ENCODE measurements at places on chromosomes 3 and 15.

DNA sequence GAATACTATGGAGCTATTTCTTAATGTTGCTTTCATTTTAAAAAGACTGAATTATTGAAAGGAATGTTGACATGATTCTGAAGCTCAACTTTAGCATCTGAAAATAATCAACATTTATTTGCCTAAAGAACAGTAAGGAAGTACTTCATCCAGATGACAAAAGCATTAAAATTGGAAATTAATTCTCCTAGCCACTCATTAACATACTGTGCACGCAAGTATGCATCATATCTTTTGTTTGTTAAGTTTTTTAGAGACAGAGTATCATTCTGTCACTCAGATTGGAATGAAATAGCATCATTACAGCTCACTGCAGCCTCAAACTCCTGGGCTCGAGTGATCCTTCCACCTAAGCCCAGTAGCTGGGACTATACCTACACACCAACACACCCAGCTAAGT lies 632.1 kb upstream of the ALCAM start:
- DNase-seq: no peak

DNA sequence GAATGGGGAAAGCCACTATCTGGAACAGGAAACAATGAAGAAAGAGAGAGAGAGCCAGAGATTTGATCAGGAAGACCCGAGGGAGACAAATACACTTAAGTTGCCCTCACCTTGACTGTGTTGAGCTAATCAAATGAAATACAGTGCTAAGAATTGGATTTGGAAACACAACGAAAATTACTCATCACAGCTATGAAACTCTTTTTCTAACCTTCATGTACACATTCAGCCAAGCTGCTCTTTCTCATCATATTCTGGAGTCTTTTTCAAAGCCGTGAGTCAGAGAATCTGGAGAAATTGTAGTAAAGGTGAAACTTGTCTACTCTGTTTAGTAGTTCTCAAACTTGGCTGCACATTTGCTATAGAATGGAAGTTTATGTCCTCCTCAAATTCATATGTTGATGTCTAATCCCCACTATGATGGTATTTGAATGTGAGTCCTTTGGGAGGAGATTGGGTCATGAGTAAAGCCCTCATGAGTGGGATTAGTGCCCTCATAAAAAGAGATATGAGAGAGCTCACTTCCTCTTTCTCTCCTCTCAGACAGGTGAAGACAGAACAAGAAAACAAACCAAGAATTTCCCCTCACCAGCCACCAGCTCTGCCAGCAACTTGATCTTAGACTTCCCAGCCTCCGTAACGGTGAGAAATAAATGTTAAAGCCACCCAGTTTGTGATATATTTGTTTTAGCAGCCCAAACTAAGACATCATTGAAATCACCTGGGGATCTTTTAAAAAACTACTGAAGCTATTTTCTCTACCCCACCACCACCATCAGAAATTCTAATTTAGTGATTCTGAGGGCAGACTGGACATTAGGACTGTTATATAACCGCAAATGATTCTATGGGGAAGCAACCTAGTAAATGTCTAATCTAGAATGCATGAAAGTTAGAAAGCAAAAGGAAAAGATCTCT lies 143.6 kb upstream of the GRM7 start:
- no peak for DNase-seq

DNA sequence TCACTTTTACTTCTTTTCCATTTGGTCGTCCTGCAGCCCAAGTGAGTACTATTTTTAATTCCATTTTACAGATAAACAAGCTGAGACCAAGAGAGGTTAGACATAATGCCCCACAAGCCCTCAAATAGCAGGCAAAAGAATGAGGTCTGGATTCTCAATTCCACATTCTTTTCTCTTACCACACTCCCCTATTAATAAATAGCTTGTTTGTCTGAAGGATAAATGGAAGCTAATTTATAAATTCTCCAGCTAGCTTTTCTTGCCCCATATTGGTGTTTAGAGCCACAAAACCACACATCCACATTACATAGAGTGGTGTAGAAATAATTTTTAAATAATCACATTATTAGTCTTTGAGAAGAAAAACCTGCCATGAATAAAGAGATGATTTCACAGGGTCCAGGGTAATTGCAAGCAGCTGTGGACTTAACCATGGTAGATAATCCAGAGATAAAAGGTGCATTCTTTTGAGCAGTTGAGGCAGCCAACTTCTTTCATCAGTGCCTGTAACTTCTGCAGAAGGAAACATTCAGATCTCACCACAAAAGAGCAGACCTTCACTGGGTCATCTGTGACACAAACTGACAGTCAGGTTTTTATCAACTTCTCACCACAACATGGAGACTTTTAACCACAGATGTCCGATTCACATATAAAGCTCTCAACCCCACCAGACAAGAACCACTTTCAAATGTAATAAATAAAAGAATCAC lies 313.4 kb upstream of the STT3B start:
- no peak for DNase-seq

DNA sequence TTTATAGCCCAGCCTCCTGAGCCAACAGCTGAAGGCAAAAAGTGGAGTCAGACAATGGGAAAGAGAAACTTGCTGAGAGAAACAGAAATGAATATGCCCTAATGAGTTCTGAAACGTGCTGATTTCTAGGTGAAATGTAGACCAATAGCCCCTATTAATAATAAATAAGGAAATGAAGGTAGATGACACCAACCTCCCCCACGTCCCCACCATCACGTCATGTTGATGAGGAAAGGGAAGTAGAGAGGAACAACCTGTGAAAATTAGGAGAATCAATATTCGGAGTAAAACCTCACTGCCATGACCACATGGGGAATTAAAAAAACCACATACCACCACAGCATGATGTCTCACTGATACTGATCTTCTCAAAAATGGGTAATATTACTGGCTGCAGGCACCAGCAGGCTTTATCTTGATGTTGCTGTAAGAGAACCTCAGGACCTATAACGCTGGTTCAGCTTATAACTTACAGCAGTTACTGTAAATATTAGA lies 64.0 kb downstream of the KAT2B start:
- no peak for DNase-seq

GRCh38 chr3:31106204-31106603 lies 211.7 kb upstream of the GADL1 start:
- DNase-seq: no peak

GRCh38 chr3:16239086-16239770 lies 25.5 kb downstream of the DPH3 start:
- DNase-seq: no peak

- DNase-seq: no peak
Observed at GRCh38 chr3:2082871-2083480, 15.7 kb upstream of the CNTN4 start.

GRCh38 chr3:195095035-195095703 lies 175.8 kb downstream of the XXYLT1 start:
- no peak for DNase-seq

DNA sequence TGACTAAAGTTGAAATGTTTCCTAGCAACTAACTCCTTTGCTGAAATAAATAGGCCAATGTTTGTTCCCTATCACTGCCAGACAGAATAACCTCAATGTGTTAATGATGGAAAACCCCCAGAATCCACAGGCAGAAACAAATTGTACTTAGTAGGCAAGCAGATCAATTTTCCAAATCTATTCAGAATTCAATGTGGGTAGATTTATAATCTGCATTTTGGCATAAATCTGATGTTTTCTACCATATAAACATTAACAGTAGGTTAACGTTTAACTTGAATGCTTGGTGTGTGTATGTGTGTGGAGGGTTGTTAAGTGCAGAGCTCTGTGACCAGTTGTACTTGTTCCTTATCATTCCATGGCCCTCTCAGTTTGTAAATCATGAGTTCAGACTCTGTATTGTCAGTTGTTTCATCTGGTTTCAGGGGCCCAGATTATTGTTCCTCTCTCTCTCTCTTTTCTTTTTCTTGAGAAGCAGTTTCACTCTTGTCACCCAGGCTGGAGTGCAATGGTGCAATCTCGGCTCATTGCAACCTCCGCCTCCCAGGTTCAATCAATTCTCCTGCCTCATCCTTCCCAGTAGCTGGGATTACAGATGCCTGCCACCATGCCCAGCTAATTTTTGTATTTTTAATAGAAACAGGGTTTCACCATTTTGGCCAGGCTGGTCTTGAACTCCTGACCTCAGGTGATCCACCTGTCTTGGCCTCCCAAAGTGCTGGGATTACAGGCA lies 32.8 kb downstream of the PLSCR1 start:
- no peak for DNase-seq

GRCh38 chr15:84755736-84756527 lies 7.5 kb downstream of the ZNF592 start:
- DNase-seq: no peak

DNA sequence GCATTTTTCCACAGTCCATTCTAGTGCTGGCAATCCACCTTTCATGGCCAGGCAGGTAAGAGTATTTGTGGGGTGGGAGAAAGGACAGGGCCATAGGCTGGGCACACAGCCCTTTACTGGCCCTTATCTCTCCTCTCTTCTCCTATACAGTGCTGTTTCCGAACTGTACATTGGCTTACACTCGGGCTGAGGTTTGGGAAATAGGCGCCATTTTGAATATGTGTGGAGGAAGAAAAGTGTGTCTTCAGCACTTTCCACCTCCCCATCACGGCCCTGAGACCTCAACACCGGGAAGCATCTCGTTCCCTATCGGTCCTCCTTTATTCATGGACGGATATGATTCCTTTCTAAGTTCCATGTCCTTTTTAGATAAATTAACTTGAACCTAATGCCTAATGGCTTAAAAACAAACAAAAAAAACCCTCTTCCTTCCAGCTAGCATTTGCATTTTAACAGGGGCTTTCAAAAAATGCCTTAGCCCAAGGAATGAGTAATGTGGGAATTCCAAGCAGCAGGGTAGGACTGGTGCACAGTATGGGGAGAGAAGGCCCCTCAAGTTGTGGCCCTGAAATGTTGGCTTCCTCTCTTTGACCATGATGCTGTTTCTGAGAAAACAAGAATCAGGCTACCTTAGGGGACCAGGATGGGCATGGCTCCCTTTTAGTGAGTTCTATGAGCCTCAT lies 24.5 kb downstream of the CD86 start:
- no peak for DNase-seq

- no peak for DNase-seq
Observed at GRCh38 chr3:115999613-116000012, 376.3 kb downstream of the GAP43 start.

DNA sequence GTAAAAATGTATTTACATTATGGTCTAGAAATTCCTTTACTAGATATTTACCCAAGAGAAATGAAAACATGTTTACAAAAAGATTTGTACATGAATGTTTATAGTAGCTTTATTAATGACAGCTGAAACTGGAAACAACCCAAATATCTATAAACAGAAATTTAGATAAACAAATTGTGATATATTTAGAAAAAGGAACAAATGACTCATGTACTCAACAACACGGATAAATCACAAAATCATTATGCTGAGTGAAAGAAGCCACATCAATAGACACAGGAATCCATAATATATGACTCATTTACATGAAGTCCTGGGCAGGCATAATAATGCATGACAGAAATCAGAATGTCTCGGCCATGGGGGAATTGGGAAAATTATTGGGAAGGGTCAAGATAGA lies 1020.2 kb downstream of the SQOR start:
- DNase-seq: no peak

DNA sequence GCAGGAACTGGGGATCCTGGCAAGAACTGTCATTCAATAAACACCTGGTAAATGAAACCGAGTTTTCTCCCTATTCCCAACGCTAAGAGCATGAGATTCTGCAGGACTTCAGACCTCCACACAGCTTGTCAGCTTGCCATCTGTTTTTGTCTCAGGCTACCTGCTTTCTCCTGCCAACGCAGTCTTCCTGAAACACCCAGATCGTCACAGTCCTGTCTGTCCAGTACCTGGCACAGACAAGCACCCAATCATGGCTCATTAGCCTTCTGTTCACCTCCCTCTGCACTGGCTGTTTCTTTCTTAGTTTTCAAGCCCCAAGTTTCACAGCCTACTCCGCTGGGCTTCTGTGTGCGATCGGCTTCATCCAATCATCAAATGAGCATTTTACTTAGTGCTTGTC lies 5.0 kb downstream of the SLC12A8 start:
- DNase-seq: no peak

DNA sequence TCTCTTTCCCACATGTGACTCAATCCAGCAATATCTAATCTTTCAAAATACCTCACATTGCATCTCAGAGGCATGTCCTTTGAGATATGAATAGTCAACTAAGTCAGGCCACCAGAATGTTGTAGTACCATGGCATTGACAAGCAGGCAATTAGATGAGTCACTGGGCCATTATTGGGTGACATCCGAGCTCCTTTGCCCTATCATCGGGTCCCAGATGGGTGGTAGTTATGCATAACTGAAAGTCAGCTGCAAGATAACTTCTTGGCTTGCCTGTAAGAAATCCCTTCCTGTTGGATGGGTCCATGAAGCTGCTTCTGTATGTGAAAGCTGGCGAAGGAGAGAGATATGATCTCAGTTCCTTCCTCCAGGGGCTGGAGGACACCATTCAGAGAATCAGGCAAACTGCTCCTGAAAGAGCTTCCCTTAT lies 32.8 kb downstream of the ARRDC4 start:
- no peak for DNase-seq

GRCh38 chr3:198107840-198108734 lies 148.1 kb downstream of the LMLN start:
- DNase-seq: no peak

DNA sequence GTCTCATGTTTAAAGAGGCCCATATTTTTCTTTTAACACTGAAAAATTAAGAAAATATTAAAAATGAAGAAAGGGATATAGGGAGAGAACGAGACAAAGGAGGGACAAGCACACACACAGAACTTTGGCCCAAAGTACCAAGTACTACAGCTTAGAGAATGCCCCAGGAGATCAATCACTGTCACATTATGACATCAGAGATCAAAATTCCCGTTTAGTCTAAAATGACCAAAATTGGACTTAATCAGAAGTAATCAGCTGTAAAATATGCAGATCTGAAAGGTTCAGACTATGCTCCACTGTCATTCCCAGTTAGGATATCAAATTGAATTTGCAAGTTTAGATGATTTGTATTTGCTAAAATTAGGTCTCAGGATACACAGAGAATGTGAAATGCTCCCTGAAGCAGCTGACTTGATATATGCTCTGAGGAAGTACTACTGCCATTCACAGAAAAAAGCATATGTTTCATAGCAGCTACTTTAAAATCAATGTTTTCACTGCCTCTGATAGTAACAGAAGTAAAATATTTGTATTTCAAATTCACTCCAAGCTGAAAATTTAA lies 123.0 kb downstream of the PEAK1 start:
- DNase-seq: no peak

- no peak for DNase-seq
Observed at GRCh38 chr3:160003520-160004128, 15.0 kb downstream of the IL12A start.

- DNase-seq: no peak
Observed at GRCh38 chr3:176526225-176526624, 671.1 kb downstream of the TBL1XR1 start.

DNA sequence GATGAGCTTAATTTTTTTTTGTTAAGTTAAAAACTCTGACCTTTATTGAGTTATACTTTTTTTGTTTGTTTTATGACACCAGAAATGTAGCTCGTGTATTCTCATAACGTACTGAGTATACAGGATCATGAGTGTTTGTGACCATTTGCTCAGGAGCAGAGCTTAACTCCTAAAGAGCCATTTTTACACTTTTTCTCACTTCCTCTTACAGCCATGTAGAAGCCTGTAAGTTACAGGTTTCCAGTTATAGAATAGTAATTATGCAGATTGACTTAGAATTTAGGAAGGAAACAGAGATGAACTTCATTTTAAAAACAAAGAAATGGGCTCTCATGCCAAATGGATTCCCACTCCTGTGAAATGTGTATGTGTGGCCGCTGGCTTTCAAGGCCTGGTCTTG lies 151.7 kb downstream of the MCTP2 start:
- DNase-seq: no peak

Measured in naive thymus-derived CD4-positive, alpha-beta T cell (primary cell).